ENCODE measurements at places on chromosomes 3 and 15. TPM values are rescaled to one million over a fixed set of nuclear protein-coding genes. Genes with fewer than 3 reads are reported as not detected.

Gene IL20RB
- total RNA-seq: 2.0 TPM

Gene SLC15A2
- 0.74 TPM for total RNA-seq

Gene CNTN4
- not detected for total RNA-seq

Gene SETMAR
- 25.0 TPM for total RNA-seq

DNA sequence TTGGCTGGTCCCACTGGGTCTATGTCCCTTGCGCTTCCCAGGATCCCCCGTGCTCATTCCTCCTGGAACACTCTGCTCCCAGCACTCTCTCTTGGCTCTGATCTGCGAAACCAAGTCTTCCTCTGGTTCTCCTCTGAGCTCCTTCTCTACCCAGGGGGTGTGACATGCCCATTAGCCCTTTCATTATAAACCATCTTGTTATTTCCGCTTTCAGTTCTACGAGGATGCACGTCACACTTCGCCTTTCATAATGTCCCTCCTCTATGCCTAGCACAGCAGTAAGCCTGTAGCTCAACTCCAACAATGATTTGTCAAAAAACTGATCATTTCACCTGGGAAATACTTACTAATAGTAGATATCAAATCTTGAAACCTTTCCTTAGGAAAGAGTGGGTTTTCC, 52.0 kb upstream of the RAD18 start:
- DNase-seq: no peak

GRCh38 chr3:129645286-129645685, 38.8 kb upstream of the PLXND1 start:
- no peak for DNase-seq

- no peak for DNase-seq
These were observed 112.5 kb downstream of the ASB7 start for GRCh38 chr15:100714749-100715342.

DNA sequence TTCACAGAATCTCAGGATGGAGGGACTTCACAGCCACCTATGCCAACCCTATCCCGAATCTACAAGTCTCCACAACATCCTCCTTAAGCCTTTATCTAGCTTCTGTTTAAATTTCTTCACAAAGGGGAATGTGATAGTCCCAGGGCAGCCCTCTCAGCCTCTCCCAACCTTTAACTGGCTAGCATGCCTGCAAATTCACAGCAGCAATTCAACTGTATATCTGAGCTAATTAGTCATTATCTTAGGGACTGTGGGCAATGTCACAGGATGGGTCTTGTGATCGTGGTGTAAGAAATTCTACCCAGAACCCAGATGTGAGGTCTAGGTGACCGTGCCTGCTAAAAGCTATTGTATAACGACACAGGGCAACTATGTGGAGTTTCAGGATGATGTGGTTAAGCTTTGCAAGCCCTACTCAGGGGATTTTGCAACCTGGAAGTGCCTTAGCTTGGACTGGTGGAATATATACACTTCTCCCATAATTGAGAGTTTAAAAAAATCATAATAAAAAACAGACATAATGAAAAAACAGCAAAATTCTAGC, 65.5 kb upstream of the FBN1 start:
- no peak for DNase-seq

- no peak for DNase-seq
These were observed 177.5 kb downstream of the RORA start for GRCh38 chr15:61051569-61052031.

GRCh38 chr3:65343736-65344135, 655.9 kb upstream of the ADAMTS9 start:
- DNase-seq: no peak
